RPMI7951 (cell line): ENCODE measurements at places on chromosomes 16 and 17.

DNA sequence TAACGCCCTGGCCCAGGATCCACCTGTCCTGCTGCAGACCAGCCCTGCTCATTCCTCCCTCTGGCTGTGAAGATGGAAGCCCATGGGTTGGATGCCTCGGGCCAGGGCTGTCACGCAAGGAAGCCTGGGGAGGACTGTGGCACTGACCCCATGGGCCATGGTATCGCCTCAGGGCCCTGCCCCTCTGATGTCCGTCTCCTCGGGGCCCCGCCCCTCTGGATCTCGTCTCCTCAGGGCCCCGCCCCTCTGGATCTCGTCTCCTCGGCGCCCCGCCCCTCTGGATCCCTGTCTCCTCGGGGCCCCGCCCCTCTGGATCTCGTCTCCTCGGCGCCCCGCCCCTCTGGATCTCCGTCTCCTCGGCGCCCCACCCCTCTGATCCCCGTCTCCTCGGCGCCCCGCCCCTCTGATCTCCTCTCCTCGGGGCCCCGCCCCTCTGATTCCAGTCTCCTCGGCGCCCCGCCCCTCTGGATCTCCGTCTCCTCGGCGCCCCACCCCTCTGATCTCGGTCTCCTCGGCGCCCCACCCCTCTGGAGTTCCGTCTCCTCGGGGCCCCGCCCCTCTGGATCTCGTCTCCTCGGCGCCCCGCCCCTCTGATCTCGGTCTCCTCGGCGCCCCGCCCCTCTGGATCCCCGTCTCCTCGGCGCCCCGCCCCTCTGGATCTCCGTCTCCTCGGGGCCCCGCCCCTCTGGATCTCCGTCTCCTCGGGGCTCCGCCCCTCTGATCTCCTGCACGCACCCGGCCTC is 24.0 kb downstream of the METRNL start:
- DNase-seq, result no peak

DNA sequence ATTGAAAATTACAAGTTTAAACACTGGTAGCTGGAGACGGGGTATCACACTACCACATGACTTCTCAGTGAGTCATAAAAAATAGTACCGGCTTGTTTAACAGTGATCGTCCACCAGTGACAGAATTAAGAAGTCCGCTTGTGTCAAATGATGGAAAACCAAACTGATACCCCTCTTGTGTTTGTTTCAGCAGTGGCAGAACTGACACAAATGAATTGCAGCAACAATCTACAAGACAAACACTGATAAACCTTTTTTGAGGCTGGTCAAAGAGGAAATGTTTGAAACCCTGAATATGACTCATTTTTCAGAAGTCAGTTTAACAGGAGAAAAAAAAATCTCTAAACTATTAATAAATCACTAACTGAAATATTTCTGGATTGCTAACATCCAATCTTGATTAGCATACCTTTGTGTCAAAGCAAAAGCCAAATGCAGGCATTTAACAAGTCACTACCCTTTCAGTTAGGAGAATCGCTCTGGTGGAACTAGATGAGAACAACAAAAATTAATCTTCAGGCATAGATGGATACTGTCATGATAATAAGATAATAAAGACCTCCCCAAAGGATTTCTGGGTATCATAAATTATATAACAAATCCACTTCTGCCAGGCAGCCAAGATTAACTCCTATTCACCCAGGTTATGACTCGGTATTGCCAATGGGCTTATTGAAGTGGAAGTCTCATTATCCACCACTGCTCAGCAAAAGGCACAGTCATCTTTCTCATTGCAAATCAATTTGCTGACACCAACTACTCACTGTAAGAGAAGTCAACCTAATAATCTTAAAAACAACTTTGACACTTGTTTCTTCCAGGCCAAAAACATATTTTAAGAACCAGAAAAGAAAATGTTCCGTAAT is 20.8 kb downstream of the DCUN1D3 start:
- peak; percentile 49 for DNase-seq

- peak; percentile 21 for DNase-seq
Observed at GRCh38 chr16:12470311-12471229, 333.1 kb downstream of the CPPED1 start.

GRCh38 chr16:59887856-59888255 is 1153.7 kb upstream of the GOT2 start:
- no peak for DNase-seq

GRCh38 chr16:68146585-68146984 is 61.4 kb downstream of the NFATC3 start:
- peak; percentile 40 for DNase-seq

GRCh38 chr16:22848451-22848850 is 34.5 kb downstream of the HS3ST2 start:
- no peak for DNase-seq

DNA sequence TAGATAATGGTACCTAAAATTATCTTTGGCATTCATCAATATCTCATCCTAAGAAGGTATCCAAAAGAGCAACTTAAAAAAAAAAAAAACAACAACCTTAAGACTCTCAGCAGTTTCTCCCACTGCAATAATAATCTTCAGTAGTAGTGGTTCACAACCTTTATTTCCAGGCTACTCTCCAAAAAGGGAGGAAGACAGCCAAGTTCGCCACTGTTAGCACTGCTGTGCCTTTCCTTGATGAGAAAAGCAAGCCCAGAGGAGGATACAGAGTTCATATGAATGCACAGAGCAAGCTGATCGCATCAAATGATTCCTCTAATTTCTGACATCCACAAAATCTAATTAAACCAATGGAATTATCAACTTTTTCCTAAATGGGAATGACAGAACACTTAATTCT is 199.4 kb downstream of the AATF start:
- DNase-seq, result no peak

- DNase-seq, result peak; percentile 32
Observed at GRCh38 chr16:4489030-4489429, 12.8 kb downstream of the HMOX2 start.

- no peak for DNase-seq
Observed at GRCh38 chr16:78310990-78311561, 211.6 kb downstream of the WWOX start.

- no peak for DNase-seq
Observed at GRCh38 chr16:59759296-59759695, 1025.2 kb upstream of the GOT2 start.

DNA sequence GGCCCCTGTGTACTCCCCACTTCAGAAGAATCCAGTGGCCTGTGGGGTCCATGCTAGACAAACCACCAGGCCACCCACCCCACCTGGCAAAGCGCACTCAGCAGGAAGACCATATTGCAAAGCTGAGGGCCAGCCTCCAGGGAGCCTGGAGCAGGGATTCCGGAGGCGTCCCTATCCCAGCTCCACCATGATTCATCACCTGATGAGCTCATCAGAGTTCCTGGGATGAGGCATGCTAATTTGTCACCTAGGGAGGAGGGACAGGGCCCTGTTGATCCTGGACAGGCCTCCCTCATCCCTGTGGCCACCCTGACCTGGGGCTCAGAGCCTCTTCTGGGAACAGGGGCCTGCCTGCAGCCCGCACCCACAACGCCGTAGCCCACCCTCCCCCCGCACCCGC is 131.6 kb upstream of the PLCG2 start:
- peak; percentile 74 for DNase-seq

- DNase-seq, result no peak
Observed at GRCh38 chr16:66489818-66490217, 60.1 kb downstream of the TK2 start.

GRCh38 chr17:31680126-31680525 is 178.9 kb downstream of the COPRS start:
- peak; percentile 71 for DNase-seq

- DNase-seq, result peak; percentile 48
Observed at GRCh38 chr17:35947156-35947585, 3.7 kb upstream of the LYZL6 start.
